Left lobe of liver (tissue), 2 donors: ENCODE measurements at places on chromosomes 6 and 20. TPM values are rescaled to one million over a fixed set of nuclear protein-coding genes. Genes with fewer than 3 reads are reported as not detected.

Gene KCNQ5
- not detected for total RNA-seq

Gene ZNF76
- 20.1 TPM for total RNA-seq

Gene PI3
- not detected for total RNA-seq

Gene FERMT1
- total RNA-seq = 0.23 TPM

Gene SPEF1
- total RNA-seq = 0.10 TPM

Gene ARMC2
- total RNA-seq = 1.1 TPM

Gene AK9
- total RNA-seq = 1.6 TPM

Gene SLC22A3
- 34.5 TPM for total RNA-seq

Gene MEI4
- 0.10 TPM for total RNA-seq

Gene GTSF1L
- not detected for total RNA-seq

Gene C6orf163
- 1.2 TPM for total RNA-seq

Gene AKIRIN2
- 16.6 TPM for total RNA-seq

Gene ALDH8A1
- 174 TPM for total RNA-seq

Gene CCN5
- 1.1 TPM for total RNA-seq

Gene PLCB4
- total RNA-seq = 0.23 TPM

Gene VGLL2
- total RNA-seq = not detected

Gene KHDC1
- not detected for total RNA-seq

Gene ULBP2
- 0.18 TPM for total RNA-seq

Gene CALHM6
- 2.2 TPM for total RNA-seq

Gene SIM1
- total RNA-seq = not detected

Gene TSBP1
- total RNA-seq = not detected

Gene RAET1L
- not detected for total RNA-seq

Gene CNKSR3
- 42.9 TPM for total RNA-seq

Gene LAMP5
- total RNA-seq = not detected

Gene CNR1
- 0.23 TPM for total RNA-seq

Gene MCCD1
- not detected for total RNA-seq

Gene DBNDD2
- total RNA-seq = 2.9 TPM

Gene HRH3
- not detected for total RNA-seq

Gene VNN1
- total RNA-seq = 74.8 TPM

Gene DDX43
- 0.28 TPM for total RNA-seq
